ENCODE measurements at places on chromosomes 1 and 21.

GRCh38 chr1:42081475-42081874, 71.7 kb upstream of the GUCA2B start:
- DNase-seq: no peak

DNA sequence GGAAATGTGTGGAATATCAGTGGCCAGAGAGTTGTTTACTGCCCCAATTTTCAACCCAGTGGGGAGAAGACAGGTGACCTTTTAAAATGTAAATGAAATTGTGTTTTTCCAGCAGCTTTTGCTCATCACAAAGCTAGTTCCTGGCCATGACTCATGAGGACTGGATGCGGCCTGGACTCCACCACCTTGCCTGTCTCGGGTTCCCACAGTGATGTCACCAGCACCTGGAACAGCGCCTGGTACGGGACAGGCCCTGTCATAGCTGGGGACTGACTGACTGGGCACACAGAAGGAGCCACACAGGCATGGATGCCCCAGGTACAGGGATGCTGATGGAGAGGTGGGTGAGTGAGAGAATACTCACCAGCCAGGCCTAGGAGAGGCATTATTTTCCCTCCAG, 277.1 kb downstream of the AJAP1 start:
- peak; percentile 38 for DNase-seq

GRCh38 chr1:241677201-241677600, 25.1 kb downstream of the WDR64 start:
- no peak for DNase-seq

DNA sequence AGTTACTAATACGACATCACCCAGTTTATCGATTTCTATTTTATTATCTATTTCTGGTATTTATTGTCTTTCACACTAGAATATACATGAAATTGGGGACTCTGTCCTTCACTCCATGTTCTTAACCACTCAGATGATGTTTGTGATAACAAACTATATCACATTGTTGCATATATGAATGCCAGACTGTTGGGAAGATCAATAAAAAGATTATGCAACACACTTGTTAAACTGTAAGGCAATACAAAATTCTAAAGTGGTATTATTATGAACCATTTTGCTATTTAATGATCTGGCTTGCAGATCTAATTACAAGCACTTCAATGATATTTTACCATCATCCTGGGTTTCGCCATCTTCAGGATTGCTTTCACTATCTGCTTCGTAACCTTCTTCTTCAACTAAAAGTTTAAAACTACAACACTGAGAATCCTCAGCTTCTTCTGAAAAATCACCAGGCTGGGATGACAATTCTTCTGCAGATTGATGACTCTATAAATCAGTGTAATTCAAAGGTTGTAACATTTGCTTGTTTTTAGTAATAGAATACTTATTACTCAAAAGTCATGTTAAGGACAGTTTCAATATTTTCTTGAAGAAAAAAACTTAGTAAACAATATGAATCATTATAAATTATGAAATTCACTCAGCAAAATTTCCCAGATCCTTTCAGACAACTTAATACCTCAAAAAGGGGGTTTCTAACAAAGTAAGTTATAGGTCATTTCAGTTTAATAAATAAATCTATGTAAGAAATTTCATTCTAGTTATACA, 63.9 kb downstream of the LYST start:
- no peak for DNase-seq

- DNase-seq: no peak
Measured at GRCh38 chr1:23466423-23466989, 17.5 kb downstream of the ASAP3 start.

DNA sequence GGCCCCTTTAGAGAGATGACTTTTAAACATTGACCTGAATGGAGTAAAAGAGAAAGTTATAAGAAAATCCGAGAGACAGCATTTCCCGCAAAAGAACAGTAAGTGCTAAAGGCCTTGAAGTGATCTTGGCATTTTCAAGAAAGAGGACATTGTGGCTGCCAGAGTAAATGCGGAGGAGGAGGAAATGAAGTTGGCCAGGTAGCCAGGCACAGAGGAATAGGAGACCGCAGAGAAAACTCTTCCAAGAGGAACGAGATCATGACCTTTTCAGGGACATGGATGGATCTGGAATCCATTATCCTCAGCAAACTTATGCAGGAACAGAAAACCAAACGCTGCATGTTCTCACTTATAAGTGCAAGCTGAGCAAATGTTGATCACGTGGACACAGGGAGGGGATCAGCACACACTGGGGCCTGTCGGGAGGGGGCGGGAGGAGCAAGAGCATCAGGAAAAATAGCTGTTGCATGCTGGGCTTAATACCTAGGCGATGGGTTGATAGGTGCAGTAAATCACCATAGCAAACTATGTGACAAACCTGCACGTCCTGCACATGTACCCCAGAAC, 49.7 kb downstream of the EEIG2 start:
- no peak for DNase-seq

GRCh38 chr1:107767156-107767582, 197.8 kb downstream of the VAV3 start:
- DNase-seq: no peak

GRCh38 chr1:25082216-25082899, 149.9 kb downstream of the SYF2 start:
- no peak for DNase-seq

Measured in cerebellar nuclear complex (tissue), 1 donor.